Activated CD8-positive, alpha-beta memory T cell treated with anti-CD3 and anti-CD28 coated beads, Interleukin-2, amount 50 U/mL, for 4 hours (primary cell): ENCODE measurements at places on chromosomes 7 and 10.

- DNase-seq = no peak
Measured at GRCh38 chr10:11587722-11588259, 23.7 kb downstream of the USP6NL start.

DNA sequence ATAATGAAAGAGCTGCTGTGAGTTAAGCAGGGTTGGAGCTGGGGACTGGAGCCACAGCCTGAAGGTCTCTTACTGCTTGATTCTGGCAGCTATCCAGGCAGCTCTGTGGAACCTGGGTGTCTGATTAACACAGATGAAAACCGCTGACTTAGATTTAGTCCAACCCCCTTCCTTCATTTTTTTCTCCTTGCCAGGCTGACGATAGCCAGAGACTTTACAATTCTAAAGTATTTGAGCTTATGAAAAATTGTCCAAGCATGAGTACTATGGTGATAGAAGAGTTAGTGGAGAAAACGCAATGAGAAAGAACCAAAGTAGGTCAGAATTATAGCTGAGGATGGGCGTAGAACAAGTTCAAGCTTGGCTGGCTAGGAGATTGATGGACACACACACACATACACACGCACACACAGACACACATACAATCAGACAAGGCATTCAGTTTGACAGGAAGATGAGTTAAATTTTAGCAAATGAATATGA lies 13.5 kb upstream of the GPR85 start:
- DNase-seq = no peak

DNA sequence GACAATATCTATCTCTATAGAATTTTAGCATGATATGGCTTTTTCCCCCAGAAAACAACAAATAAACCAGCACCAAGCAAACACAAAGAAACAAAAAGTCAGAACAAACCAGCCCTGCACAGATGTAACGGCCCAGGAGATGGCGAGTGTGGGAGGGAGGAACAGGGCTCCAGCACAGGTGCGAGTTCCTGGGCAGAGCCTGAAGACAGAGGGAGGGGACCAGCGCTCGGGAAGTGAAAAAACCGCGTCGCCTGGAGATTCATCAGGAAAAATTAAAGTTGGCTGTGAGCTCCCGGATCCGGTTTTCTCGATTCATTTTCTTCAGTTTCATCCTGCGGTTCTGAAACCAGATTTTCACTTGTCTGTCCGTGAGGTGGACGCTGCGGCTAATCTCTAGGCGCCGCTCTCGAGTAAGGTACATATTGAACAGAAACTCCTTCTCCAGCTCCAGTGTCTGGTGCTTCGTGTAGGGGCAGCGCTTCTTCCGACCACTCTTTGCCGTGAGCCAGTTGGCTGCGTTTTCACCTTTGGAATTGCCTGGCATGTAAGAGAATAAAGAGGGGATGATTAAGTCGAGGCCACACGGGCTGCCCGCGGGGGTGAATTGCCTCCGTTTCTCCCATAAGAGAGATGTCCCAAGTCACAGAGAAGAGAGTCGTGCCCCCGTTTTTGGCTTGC lies 2.3 kb downstream of the HOXA10 start:
- DNase-seq = peak; percentile 13

- DNase-seq = no peak
Measured at GRCh38 chr7:25832456-25832855, 319.5 kb upstream of the NFE2L3 start.

GRCh38 chr7:150370612-150371071 lies 2.0 kb downstream of the REPIN1 start:
- no peak for DNase-seq

DNA sequence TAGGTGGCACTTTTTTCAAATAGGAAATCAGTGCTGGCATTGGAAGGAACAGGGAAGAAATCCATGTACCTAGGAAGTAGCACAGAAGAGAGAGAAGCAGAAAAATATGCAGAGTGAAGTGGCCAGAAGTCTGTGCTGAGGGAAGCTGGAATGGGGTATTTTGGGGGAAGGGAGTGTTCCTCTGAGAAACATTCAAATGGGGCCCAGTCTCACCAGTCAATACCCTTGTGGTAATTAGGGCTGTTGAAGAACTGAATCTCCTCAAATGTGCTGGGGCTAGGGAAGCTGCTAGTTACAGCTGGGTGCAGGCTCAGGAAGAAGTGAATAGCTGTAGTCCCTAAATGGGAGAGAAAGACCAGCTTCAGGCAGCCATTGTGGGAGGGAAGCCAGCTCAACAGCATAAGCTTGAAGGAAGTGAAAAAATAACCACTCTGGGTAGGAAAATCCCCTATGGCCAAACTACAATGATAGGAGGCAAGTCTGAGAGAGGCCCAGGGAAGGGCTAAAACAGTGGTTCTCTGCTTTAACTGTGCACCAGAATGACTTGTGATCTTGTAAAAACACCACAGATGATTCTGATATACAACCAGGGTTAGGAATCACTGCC lies 7.6 kb downstream of the NDST2 start:
- no peak for DNase-seq

- DNase-seq = no peak
Measured at GRCh38 chr10:77385315-77385714, 252.3 kb downstream of the KCNMA1 start.

GRCh38 chr7:98254951-98255610 lies 3.0 kb upstream of the TECPR1 start:
- no peak for DNase-seq

- no peak for DNase-seq
Measured at GRCh38 chr10:89001024-89001728, 10.6 kb downstream of the FAS start.

DNA sequence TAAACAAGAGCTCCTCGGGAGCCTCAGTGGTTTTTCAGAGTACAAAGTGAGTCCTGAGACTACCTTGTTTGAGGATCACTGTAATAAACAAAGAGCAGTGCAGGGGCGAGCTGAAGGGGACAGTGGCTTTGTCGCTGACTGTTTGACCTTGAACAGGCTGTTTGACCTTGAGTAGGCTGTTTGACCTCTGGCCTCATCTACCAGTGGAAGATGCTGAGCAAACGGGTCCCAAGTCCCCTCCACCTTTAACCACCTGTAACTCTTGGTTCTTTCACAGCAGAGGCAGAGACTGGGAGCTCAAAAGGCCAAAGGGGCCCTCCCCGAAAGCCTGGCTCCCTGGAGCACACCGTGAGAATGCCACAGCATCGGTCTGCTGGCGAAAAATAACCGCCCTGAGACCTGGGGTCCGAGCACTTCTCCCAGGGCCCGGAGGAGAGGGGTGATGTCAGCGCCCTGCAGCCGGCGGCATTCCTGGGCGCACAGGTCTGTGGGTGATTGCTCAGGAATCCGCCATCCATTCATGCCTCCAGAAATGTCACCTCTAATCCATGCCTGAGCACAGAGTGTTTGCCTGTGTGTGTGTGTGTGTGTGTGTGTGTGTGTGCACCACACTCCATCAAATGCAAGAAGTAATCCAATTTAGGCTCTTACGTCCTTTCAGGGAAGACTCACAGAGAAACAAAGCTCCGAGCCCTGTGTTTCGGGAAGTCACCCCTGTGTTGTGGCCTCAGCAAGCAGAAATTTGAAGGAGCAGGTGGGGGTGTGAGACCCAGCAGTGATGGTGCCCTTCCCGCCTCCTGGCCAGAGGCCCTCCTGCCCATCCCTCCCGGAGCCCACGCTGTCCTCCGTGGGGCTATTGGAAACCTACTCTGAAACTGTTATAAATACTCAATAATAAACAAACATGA lies 66.5 kb downstream of the ASB13 start:
- no peak for DNase-seq

- DNase-seq = no peak
Measured at GRCh38 chr7:128833946-128834325, 3.7 kb downstream of the FLNC start.

DNA sequence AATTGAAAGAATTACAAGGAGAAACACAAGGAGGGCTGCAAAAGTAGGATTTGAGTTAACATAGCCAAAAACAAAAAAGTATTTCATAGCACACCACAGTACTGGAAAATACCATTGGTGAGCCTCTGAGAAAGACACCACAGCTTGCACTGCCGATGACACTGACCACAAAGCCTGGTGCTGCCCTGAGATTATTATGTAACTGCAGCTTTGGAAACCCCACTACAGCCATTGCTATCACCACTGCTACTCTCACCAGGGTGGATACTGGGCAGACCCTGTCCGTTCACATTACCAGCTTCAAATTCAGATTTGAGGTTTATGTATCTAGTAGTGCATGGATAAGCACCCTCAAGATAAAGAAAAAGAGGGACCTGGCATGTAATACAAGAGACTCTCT lies 1246.7 kb upstream of the SORCS1 start:
- no peak for DNase-seq

DNA sequence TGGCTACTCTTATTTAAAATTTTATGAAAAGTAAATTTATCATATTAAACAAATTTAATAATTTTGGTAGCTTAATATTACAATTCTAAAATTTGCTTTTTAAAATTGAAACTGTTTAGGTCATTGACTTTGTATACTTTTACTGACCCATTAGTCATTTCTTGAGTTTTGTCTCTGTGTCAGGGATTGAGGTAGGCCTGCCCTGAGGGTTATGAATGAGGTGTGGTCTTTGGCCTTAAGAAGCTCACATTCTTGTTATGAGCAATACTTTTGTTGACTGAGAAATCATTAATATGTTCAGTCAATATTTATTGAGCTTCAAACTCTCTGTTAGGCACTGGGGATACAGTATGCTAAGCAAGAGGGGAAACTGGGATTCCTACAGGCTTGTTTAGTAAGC lies 47.0 kb upstream of the RPA3 start:
- no peak for DNase-seq
